Activated T-helper 2 cell treated with anti-CD3 and anti-CD28 coated beads, Interferon-gamma antibody, Interleukin-2, Interleukin-4, amounts not matched to agents 10 μg/mL and 5 μg/mL and 100 μg/mL, durations not matched to agents 14 hours and 24 hours and 36 hours (primary cell): ENCODE measurements at places on chromosomes 1 and 21.
A peak's percentile ranks its signal among the peaks of the same experiment; 100 is the strongest.

GRCh38 chr1:89719502-89720306 lies 86.8 kb downstream of the LRRC8C start:
- no peak for DNase-seq
- H3K4me1 ChIP-seq: peaks cover 82% of the 10 kb centered on the region
- peaks cover 56% of the 10 kb centered on the region for H3K36me3 ChIP-seq
- peak overlapping the region; percentile 99 for H3K27ac ChIP-seq
- H3K27me3 ChIP-seq: no peaks in the 10 kb centered on the region

GRCh38 chr1:68959461-68960030 lies 462.7 kb upstream of the DEPDC1 start:
- H3K4me3 ChIP-seq: no peak overlapping the region
- no peak overlapping the region for H3K27ac ChIP-seq
- no peaks in the 10 kb centered on the region for H3K4me1 ChIP-seq

DNA sequence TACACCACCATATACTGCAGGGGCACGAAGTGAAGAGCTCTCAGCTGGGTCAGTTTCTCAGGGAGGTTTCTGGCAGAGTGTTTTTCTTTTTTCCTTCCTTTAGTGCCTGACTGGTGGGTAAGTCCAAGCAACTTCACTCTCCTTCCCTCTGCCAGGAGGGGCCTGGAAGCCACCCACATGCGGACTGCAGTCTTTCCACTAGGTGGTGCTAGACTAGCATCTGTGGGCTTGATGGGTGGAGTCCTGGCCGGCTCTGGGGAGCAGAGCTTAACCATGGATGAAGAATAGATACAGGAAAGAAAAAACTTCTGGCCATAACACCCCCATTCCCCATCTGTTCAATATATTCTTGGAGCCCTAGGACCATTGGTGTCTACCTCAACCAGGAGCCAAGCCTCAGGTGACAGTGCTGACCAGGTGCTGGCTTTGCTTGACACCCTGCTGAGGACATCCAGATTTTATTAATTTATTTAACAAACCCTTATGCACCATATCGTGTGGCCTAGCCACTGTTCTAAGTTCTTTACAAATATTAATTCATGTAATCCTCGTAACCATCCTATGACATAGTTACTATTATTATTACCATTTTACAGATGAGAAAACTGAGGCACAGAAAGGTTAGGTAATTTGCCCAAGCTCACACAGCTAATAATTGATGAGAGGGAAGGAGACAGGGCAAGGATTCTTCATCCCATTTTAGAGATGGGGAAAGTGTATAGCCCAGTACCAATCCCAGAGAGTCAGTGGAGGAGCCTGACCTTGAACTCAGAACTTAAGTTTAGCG lies 126.7 kb upstream of the CSF3R start:
- H3K4me3 ChIP-seq: no peak overlapping the region
- H3K27me3 ChIP-seq: no peaks in the 10 kb centered on the region
- peak; percentile 20 for DNase-seq
- no peak overlapping the region for H3K27ac ChIP-seq
- no peaks in the 10 kb centered on the region for H3K36me3 ChIP-seq

DNA sequence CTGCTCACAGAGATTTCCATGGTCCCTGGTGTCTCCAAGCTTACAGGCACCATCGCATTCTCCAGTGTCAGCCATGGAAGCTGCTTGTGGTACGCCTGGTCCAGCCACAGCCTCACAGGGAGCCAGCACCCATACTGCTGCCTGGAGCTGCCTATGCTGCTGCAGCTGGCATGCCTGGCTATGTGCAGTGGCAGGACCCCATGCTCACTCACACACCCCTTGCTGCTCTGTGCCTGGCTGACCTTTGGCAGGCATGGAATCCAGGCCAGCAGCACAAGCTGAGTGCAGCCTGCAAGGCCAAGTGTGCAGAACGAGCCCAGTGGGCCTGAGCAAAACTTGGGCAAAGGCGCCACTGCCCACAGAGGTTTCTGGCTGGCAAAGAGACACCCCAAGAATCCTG lies 26.4 kb upstream of the DENND1B start:
- peaks cover 5% of the 10 kb centered on the region for H3K4me1 ChIP-seq
- no peak overlapping the region for H3K27ac ChIP-seq
- peaks cover 18% of the 10 kb centered on the region for H3K36me3 ChIP-seq
- no peak for DNase-seq
- no peak overlapping the region for H3K4me3 ChIP-seq

- H3K4me3 ChIP-seq: no peak overlapping the region
- no peak overlapping the region for H3K27ac ChIP-seq
- no peaks in the 10 kb centered on the region for H3K4me1 ChIP-seq
- no peak for DNase-seq
- no peaks in the 10 kb centered on the region for H3K27me3 ChIP-seq
Observed at GRCh38 chr1:13462682-13463081, 51.1 kb downstream of the LRRC38 start.
